ENCODE measurements at places on chromosomes 11 and 22. TPM values are rescaled to one million over a fixed set of nuclear protein-coding genes. Genes with fewer than 3 reads are reported as not detected.

Gene RIN1
- 0.82 TPM for total RNA-seq

Gene PATE2
- total RNA-seq = 0.82 TPM

Gene POU2F3
- total RNA-seq = 0.41 TPM

Gene UQCR10
- total RNA-seq = 47.3 TPM

Gene OR51B4
- total RNA-seq = 0.41 TPM

Gene CBLIF
- not detected for total RNA-seq

Gene TRABD
- total RNA-seq = 4.9 TPM

GRCh38 chr11:18501629-18502028 is 25.1 kb downstream of the TSG101 start:
- DNase-seq = no peak

DNA sequence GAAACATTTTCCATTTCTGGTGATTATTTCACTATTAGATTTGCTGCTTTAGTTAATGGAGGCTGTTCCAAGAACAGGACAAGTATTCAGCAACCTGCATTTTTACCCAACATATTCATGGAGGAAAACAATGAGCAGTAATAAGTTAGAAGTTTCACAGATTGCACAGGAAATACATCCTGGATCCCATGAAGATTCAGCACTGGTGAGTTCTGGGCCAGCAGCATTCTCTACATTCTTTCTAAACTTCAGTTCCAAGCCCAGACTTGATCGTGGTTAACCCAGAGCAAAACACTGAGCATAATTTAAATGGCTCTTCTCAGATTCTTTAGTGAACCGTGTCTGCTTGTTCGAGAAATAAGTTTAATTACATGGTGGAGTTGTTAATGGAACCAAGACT is 3.8 kb downstream of the FJX1 start:
- no peak for DNase-seq

DNA sequence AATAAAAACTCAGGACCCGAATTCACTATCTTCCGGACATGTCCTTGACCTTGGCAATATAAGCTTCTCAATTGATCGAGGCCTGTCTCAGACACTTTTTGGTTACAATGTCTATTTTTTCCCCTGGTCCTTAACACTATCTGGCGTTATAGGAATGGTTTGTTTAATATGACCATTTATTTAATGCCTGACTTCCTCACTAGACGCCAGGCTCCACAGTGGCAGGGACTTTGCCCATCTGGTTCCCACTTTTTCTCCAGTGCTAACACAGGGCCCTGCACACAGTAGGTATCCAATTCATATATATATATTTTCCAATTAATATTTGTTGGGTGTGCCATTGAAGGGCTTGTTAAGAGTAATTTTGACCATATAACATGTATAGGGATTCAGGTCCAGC is 7.9 kb upstream of the CBX6 start:
- no peak for DNase-seq

- DNase-seq = no peak
Measured at GRCh38 chr11:94635072-94635471, 67.9 kb downstream of the PIWIL4 start.

GRCh38 chr22:21816787-21817496 is 50.5 kb downstream of the MAPK1 start:
- DNase-seq = no peak

- DNase-seq = no peak
Measured at GRCh38 chr11:19506816-19507486, 205.7 kb upstream of the NAV2 start.

- no peak for DNase-seq
Measured at GRCh38 chr11:42171046-42171445, 711.6 kb upstream of the LRRC4C start.

- no peak for DNase-seq
Measured at GRCh38 chr11:9362393-9362863, 22.0 kb upstream of the IPO7 start.

DNA sequence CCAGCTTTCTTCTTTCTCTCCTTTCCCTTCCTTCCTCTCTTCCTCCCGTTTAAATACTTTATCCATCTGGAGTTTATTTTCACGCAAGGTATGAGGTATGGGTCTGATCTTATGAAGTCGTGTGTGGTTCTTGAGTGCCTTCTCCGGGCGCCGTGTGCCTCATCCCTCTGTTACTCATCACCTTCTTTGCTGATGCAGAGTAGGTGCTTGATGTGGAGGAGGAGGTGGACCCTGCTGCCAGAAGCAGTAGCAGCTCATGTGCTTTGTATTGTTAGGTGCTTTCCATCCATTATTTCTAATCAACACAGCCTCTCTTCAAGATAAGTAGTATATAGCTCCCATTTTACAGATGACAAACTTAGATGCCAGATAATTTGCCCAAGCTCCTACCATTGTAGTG is 47.0 kb downstream of the TNRC6B start:
- no peak for DNase-seq

DNA sequence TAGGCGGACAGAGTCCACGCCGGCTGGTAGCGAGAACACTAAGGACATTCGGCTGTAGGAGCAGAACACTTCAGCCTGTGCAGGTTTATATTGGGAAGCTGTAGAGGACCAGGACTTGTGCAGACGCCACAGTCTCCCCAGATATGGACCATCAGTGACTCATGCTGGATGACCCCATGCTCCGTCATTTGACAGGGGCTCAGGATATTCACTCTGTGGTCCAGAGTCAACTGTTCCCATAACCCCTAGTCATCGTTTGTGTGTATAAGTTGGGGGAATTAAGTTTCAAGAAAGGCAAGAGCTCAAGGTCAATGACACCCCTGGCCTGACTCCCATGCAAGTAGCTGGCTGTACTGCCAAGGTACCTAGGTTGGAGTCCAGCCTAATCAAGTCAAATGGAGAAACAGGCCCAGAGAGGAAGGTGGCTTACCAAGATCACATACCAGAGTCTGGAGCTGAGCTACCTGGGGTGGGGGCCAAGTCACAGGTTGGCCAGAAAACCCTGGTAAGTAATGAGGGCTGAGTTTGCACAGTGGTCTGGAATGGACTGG is 17.2 kb downstream of the P2RY2 start:
- no peak for DNase-seq

- DNase-seq = no peak
Measured at GRCh38 chr11:73246303-73246702, 25.8 kb upstream of the P2RY6 start.

DNA sequence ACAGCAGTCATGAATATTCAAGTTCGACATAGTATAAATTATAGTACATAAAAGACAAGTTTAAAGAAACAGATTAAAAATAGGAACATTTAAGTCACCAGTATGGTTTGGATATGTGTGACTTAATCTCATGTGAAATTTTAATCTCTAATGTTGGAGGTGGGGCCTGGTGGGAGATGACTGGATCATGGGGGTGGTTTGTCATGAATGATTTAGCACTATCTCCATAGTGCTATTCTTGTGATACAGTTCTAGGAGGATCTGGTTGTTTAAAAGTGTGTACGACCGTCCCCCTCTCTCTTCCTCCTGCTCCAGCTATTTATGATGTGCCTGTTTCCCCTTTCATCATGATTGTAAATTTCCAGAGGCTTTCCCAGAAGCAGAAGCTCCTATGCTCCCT is 3.3 kb downstream of the KDM4E start:
- no peak for DNase-seq

- DNase-seq = no peak
Measured at GRCh38 chr11:131178020-131178419, 192.4 kb upstream of the NTM start.
